ENCODE measurements at places on chromosomes 5 and 9. TPM values are rescaled to one million over a fixed set of nuclear protein-coding genes. Genes with fewer than 3 reads are reported as not detected.
A peak's percentile ranks its signal among the peaks of the same experiment; 100 is the strongest.

Gene HRH2
- total RNA-seq: not detected

Gene WDR38
- total RNA-seq: not detected

- peak overlapping the region; percentile 90 for H3K27ac ChIP-seq
- H3K4me3 ChIP-seq: no peak overlapping the region
- no peaks in the 10 kb centered on the region for H3K36me3 ChIP-seq
- DNase-seq: peak; percentile 85
- no peaks in the 10 kb centered on the region for H3K27me3 ChIP-seq
- H3K4me1 ChIP-seq: peaks cover 42% of the 10 kb centered on the region
Measured at GRCh38 chr9:32502464-32502863, 23.5 kb downstream of the RIGI start.

GRCh38 chr9:131310833-131311554, 21.5 kb downstream of the PLPP7 start:
- no peaks in the 10 kb centered on the region for H3K36me3 ChIP-seq
- H3K4me3 ChIP-seq: no peak overlapping the region
- H3K27ac ChIP-seq: no peak overlapping the region
- no peaks in the 10 kb centered on the region for H3K4me1 ChIP-seq
- DNase-seq: no peak

DNA sequence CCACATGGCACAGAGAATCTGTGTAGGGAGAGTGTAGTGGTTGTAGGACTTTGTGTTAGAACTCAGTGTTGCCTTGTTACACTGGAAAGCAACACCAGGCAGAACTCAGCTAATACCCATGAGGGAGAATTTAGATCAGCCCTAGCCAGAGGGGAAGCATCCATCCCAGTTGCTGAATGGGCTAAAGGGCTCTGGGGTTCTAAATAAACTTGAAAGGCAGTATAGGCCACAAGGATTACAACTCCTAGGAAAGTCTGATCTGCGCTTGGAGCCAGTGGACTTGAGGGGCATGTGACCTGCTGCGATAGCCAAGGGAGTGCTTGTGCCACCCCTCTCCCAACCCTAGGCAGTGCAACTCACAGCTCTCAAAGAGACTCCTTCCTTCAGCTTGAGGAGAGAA, 26.9 kb downstream of the PTGS1 start:
- no peak for DNase-seq
- no peaks in the 10 kb centered on the region for H3K36me3 ChIP-seq
- no peaks in the 10 kb centered on the region for H3K27me3 ChIP-seq
- H3K27ac ChIP-seq: no peak overlapping the region

GRCh38 chr9:88748566-88749261, 213.7 kb downstream of the NXNL2 start:
- no peak overlapping the region for H3K4me3 ChIP-seq
- peaks cover 10% of the 10 kb centered on the region for H3K4me1 ChIP-seq
- no peak overlapping the region for H3K27ac ChIP-seq
- DNase-seq: no peak

DNA sequence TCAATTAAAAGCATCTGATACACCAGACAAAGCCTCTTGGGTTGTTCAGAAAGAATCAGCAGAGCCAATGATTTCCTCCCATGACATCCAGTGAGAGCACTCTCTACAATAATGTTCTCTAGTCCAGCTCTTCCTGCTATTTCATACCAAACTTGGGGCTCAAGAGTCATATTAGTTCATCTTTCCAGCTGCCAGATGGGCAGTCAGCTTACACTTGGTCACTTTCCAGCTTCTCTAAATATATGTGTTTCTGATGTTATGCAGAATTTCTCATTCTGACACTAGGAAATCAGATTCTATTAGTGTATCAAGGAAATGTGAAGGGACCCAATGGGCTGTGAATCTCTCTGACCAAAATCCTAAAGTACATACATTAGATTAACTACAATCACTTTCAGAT, 148.9 kb downstream of the ENC1 start:
- H3K36me3 ChIP-seq: no peaks in the 10 kb centered on the region
- no peak overlapping the region for H3K27ac ChIP-seq
- no peaks in the 10 kb centered on the region for H3K27me3 ChIP-seq
- no peaks in the 10 kb centered on the region for H3K4me1 ChIP-seq
- no peak for DNase-seq
- no peak overlapping the region for H3K4me3 ChIP-seq
